ENCODE measurements at places on chromosomes 3 and 15.

DNA sequence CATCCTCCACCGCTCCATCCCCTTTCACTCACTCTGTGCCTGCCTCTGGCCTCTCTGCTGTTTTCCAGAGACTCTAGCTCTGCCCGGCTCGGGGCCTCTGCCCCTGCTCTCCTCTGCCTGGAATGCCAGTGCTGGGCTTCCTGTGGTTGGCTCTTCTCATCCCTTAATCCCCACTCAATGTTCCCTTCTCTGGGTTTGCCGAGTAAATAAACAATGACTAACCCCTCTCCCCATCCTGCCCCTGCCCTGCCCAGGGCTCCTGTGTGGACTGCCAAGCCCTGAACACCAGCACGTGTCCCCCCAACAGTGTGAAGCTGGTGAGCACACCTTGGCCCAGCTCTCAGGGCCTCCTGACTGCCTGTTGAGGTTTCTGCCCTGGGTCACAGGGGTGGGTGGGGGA is 12.2 kb downstream of the STAB1 start:
- peak; percentile 46 for DNase-seq

DNA sequence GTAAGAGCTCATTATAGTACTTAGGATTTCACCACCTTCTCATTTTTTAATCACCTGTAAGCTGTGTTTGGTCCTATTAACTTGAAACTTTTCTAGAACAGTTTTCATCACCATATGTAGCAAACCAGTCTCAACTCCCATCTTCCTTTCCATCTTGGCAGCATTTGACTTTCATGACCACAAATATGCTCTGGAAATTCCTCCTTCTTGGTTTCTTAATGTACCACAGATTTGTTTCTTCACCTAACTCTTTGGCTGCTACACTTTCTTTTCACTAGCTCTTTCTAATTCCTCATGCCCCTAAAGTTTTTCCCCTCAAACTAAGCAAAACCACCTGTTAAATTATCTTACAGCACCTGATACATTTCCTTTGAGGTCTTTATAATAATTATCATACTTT is 13.2 kb upstream of the NMB start:
- DNase-seq: no peak

- DNase-seq: no peak
These were observed 1340.1 kb upstream of the EPHA6 start for GRCh38 chr3:95474338-95474737.

GRCh38 chr3:5036858-5037257 is 57.6 kb downstream of the BHLHE40 start:
- no peak for DNase-seq

DNA sequence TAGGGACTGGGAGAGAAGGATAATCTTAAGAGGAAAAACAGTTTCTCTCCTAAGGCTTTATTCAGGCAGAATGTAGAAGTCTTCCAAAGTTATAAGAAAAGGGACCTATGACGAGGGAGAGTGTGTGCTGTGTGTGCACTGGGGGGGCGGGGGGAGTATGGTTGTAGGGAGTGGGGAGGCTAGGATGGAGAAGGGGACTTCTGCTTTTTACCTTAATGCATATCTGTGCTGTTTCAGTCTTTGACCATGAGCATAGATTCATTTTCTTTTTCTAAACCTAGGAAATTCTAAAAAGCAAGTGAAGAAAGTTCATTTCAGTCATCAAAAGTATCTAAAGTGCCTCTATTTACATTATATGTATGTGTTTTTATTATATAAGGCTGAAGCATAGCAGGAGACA is 52.6 kb upstream of the RASA2 start:
- DNase-seq: no peak

DNA sequence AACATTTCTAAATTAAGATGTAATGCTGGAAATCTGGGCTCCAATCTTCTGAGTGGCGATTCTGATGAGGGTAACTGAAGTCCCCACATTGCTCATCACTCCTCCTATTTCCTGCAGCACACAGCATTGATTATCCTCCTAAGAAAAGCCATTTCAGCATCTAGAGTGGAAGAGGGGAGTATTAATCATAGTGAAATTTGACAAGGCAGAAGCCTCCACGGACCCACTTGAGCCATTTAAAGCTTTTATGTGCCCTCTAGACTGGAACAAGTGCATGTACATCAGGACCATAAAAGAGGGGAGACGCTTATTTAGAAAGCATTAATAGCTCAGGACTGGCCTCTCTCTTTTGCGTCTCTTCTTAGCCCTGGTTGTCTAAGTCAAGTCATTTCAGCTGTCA is 25.8 kb downstream of the AQP9 start:
- no peak for DNase-seq

DNA sequence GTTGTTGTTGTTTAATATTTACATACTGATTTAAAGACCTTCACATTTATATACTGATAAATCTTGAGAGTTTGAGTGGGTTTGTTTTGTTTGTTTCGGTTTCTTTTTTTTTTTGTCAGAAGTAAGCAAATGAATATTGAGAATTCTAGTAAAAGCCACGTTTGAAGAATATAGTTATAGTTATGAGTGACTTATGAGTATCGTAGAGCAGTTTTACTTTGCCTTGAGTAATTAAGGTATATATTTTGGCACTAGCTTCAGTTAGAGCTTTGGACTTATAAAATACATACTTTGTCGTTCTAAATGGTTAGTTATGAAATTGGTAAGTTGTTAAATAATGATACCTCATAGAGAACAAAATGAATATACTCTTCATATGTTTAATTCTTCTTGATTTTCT is 27.8 kb downstream of the ATP1B3 start:
- no peak for DNase-seq

GRCh38 chr15:40894681-40895448 is 615 bp downstream of the VPS18 start:
- peak; percentile 73 for DNase-seq

- no peak for DNase-seq
These were observed 13.0 kb upstream of the HDC start for GRCh38 chr15:50278496-50278895.

DNA sequence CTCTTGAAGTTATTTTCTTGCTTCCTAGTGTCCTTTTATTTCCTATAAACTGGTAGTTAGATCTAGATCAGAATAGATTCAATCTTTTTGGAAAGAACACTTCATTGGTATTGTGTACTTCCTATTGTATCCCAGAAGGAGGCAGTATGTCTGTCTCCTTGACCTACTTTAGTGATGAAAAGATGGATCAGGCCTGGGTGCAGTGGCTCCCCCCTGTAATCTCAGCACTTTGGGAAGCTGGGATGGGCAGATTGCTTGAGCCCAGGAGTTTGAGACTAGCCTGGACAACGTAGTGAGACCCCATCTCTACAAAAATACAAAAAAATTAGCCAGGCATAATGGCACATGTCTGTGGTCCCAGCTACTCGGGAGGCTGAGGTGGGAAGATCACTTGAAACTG is 12.0 kb downstream of the BSN start:
- peak; percentile 6 for DNase-seq

GRCh38 chr15:63532307-63532744 is 27.9 kb downstream of the USP3 start:
- DNase-seq: no peak

GRCh38 chr15:82855286-82856100 is 46.1 kb downstream of the WHAMM start:
- no peak for DNase-seq

- no peak for DNase-seq
These were observed 56.9 kb upstream of the GOLGA6L2 start for GRCh38 chr15:23503980-23504379.

DNA sequence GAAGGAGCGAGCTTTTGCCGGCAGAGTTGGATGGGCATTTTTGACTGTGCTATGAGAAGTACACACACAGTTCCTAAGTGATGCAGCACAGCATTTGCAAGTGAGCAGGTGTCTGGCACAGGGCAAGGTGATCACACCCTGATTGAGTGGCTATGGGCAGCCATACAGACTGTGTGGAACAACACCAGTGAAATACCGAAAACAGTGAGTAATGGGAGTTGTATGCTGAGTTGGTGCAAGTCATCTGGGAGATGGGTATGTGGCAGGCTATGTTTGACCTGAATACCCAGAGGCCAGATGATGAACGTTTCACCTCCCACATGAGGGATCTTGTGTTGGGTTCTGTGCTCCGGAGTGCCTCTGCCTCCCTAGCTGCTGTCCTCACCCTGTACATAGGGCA is 53.5 kb upstream of the TIPARP start:
- DNase-seq: no peak

GRCh38 chr3:120659285-120659684 is 22.8 kb downstream of the HGD start:
- DNase-seq: no peak

DNA sequence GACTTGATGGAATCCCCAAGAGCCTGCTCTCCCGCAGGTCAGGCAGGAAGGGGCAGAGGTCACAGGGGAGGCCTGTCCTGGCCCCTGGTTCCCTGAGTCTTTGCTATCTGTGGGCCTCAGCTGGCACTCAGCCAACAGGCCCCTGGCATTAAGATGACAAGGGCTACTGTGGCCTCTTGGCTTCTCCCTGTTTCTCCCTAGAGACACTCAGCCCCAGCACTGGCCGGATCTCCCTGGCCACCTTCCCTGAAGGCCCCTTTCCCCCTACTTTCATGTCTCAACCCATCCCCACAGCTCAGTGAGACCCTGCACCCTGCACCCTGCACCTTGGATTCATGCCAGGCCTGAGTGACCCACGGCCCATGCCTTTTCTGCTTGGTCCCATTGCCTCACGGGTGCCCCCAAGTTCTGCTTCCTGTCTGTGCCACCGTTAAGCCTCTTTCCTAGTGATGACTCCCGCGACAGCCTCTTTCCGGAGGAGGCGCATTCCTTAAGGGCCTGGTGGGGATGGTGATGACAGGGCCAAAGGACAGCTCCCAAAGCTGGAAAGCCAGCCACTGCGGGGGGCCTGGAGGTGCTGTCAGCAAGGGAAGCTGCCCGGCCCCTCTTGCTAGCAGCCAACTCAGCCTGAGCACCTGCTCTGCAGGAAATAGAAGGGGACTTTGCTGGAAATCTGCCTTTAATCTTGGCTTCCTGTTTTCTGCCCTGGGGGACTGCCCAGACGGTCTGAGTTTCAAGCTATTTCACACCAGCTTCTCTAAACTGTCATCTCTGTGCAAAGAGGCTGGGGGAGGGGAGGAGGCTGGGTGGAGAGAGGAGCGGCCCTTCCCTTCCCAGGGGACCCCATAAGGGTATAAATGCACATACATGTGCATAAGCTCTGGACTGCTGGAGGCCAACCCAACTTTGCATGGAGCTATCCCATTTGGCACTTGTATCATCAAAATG is 4.8 kb upstream of the CSK start:
- no peak for DNase-seq

GRCh38 chr15:88745696-88746095 is 57.5 kb upstream of the ACAN start:
- DNase-seq: no peak

DNA sequence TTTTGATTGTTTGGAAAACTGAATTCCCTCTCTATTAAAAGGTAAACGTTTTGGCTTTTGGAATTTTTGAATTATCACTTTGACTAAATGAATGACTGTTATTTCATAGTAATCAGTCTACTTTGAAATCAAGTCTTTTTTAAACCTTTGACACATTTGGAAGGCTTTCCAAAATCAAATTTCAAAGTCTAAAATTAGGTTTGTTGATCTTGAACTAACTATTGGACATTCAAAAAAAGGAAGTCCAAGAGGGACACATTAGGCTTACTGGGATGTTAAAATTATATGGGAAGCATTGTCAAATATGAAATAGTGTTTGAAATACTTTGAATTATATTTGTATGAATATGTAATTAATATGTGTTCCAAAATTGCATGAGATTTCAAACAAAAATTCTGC is 45.2 kb upstream of the AADACL2 start:
- no peak for DNase-seq

- DNase-seq: no peak
These were observed 129.0 kb upstream of the THRB start for GRCh38 chr3:24623657-24624056.

GRCh38 chr15:69500339-69500738 is 47.7 kb downstream of the RPLP1 start:
- no peak for DNase-seq

GRCh38 chr3:172517859-172518466 is 5.3 kb downstream of the TNFSF10 start:
- DNase-seq: no peak

- DNase-seq: no peak
These were observed 15.4 kb downstream of the CCDC54 start for GRCh38 chr3:107392549-107393165.

GRCh38 chr3:140842984-140843649 is 98.5 kb upstream of the SLC25A36 start:
- DNase-seq: no peak
